Activated CD4-positive, alpha-beta T cell treated with anti-CD3 and anti-CD28 coated beads, Interleukin-2, amount 10 ng/mL, durations not matched to agents 7 days and 5 days (primary cell): ENCODE measurements at places on chromosomes 11 and 22. TPM values are rescaled to one million over a fixed set of nuclear protein-coding genes. Genes with fewer than 3 reads are reported as not detected.
A peak's percentile ranks its signal among the peaks of the same experiment; 100 is the strongest.

Gene TBX10
- not detected for total RNA-seq

GRCh38 chr11:47215366-47215910 is 664 bp downstream of the DDB2 start:
- no peak for DNase-seq
- peaks cover 33% of the 10 kb centered on the region for H3K36me3 ChIP-seq
- peak overlapping the region; percentile 100 for H3K27ac ChIP-seq

Gene OR8D4
- total RNA-seq, result not detected

- H3K27ac ChIP-seq, result no peak overlapping the region
- H3K4me1 ChIP-seq, result peaks cover 4% of the 10 kb centered on the region
- no peaks in the 10 kb centered on the region for H3K27me3 ChIP-seq
- H3K36me3 ChIP-seq, result peaks cover 30% of the 10 kb centered on the region
- H3K4me3 ChIP-seq, result no peak overlapping the region
Measured at GRCh38 chr11:67195971-67196456, 70.3 kb upstream of the GRK2 start.

Gene PLA2G6
- 72.0 TPM for total RNA-seq

DNA sequence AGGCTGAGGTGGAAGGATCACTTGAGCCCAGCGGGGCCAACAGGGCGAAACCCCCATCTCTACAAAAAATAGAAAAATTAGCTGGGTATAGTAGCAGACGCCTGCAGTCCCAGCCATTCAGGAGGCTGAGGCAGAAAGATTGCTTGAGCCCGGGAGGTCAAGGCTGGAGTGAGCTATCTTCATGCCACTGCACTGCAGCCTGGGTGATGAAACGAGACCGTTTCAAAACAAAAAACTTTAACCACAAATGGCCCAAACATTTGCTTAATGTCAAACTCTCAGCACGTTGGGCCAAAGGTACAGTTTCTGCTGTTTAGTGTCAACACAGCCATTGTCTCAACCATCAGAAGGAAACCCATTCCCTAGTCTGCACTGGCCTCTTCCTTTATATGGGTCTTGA is 69.2 kb upstream of the TTC12 start:
- DNase-seq, result no peak
- H3K4me3 ChIP-seq, result no peak overlapping the region
- no peak overlapping the region for H3K27ac ChIP-seq
- H3K27me3 ChIP-seq, result peaks cover 33% of the 10 kb centered on the region

DNA sequence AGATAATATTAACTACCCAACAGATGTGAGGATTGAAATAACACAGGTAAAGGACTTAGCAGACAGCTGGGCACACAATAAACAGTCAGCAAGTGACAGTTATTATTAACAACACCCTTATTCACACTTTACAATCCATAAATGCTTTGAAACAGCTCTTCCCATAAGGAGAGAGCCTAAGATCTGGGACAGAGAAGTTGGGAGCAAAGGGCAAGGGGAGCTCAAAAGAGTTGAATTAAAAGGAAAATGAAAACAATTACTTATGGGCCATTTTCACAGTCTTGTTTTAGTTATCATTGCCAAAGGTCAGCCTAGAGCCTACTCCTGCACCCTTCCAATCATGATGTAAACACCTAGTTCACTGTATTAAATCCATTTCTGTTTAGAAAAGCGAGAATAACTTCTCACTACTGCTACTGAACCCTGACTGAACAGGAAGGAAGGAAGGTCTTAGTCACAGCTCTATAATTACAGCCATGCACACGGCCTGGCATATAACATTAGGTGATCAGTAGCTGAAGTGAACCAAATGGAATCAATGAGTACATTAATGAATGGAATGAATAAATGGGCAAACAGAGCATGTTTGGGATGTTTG is 111.3 kb downstream of the PLEKHA7 start:
- no peaks in the 10 kb centered on the region for H3K27me3 ChIP-seq
- H3K4me3 ChIP-seq, result no peak overlapping the region
- peaks cover 28% of the 10 kb centered on the region for H3K4me1 ChIP-seq

GRCh38 chr11:85758480-85759039 is 52.4 kb downstream of the SYTL2 start:
- H3K4me3 ChIP-seq, result no peak overlapping the region
- DNase-seq, result no peak
- H3K27me3 ChIP-seq, result no peaks in the 10 kb centered on the region

GRCh38 chr11:44031549-44031948 is 16.2 kb upstream of the ACCSL start:
- H3K36me3 ChIP-seq, result no peaks in the 10 kb centered on the region
- H3K4me1 ChIP-seq, result no peaks in the 10 kb centered on the region
- DNase-seq, result no peak
- H3K27ac ChIP-seq, result no peak overlapping the region

Gene CLDN5
- 0.40 TPM for total RNA-seq

DNA sequence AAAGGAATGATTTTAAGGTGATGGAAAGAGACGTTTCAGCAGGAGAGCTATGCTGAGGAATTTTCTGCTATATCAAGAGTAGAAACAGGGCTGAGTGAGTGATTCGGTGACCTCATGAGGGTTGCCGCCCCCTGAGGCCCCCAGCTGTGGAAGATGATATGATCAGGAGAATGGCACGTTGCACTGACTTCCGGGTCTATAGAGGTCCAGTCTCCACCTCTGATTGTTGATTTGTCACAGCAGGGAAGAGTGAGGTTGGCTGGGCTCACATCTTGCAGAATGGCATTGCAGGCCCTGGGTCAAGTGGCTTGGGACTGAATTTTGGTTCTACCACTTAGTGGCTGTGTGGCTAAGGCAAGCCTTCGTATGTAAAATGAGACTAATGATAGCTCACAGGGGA is 205.1 kb downstream of the SNX19 start:
- H3K27me3 ChIP-seq, result no peaks in the 10 kb centered on the region
- no peaks in the 10 kb centered on the region for H3K4me1 ChIP-seq
- no peak overlapping the region for H3K27ac ChIP-seq
- H3K4me3 ChIP-seq, result no peak overlapping the region

- no peaks in the 10 kb centered on the region for H3K27me3 ChIP-seq
- no peak for DNase-seq
- peaks cover 26% of the 10 kb centered on the region for H3K4me1 ChIP-seq
- peak overlapping the region; percentile 95 for H3K4me3 ChIP-seq
- peak overlapping the region; percentile 92 for H3K27ac ChIP-seq
Measured at GRCh38 chr11:62804310-62805075, 747 bp downstream of the NXF1 start.

Gene CNIH2
- 2.5 TPM for total RNA-seq

DNA sequence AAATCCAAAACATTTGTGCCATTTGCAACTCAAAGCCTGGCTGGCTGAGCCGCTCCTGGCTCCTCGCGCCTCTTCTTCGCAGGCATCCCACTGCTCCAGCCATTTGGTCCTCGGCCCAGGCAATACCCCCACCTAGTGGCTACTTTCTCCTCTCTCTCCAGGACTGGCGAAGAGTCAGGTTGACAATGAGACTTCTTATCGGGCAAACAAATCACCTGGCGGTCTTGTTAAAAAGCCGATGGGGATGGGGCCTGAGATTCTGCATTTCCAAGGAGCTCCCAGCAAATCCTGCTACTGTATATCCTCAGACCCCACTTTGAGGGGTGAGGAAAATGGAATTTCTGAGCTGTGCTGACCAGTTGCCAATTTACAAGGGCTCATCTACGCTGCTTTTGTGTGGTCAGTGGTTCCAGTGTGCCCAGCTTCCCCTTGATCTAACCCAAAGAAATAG is 89.0 kb downstream of the ISX start:
- no peaks in the 10 kb centered on the region for H3K36me3 ChIP-seq
- no peaks in the 10 kb centered on the region for H3K4me1 ChIP-seq
- H3K27ac ChIP-seq, result no peak overlapping the region
- peak; percentile 28 for DNase-seq
- peaks cover 10% of the 10 kb centered on the region for H3K27me3 ChIP-seq
- H3K4me3 ChIP-seq, result no peak overlapping the region

Gene BIK
- total RNA-seq, result 1.4 TPM

- DNase-seq, result no peak
- H3K27ac ChIP-seq, result no peak overlapping the region
- peaks cover 26% of the 10 kb centered on the region for H3K36me3 ChIP-seq
- peaks cover 57% of the 10 kb centered on the region for H3K4me1 ChIP-seq
- H3K4me3 ChIP-seq, result no peak overlapping the region
Measured at GRCh38 chr22:30198152-30198825, 48.3 kb downstream of the LIF start.

- peaks cover 20% of the 10 kb centered on the region for H3K4me1 ChIP-seq
- H3K36me3 ChIP-seq, result no peaks in the 10 kb centered on the region
- no peak for DNase-seq
- H3K27me3 ChIP-seq, result peaks cover 16% of the 10 kb centered on the region
- no peak overlapping the region for H3K27ac ChIP-seq
- H3K4me3 ChIP-seq, result no peak overlapping the region
Measured at GRCh38 chr22:39209756-39210155, 35.0 kb downstream of the PDGFB start.

DNA sequence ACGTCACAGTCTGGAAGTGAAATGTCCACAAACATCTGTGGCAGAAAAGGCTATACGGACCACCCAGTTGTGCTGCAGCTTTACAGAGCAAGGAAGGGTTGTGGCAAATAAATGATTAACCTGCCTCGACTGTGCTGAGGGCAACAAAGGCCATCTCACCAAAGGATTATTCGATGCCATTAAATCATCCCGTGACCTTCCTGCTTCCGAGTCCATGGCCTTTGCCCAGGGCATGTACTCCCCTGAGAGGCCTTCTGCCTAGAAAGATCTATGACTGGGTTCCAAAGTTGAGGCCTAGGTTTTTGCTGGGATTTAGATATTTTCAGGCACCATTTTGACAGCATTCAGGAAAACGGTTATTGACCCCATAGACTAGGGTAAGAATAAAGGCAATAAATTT is 9.2 kb downstream of the CDPF1 start:
- no peak overlapping the region for H3K27ac ChIP-seq
- no peaks in the 10 kb centered on the region for H3K27me3 ChIP-seq
- H3K4me3 ChIP-seq, result no peak overlapping the region
- peaks cover 15% of the 10 kb centered on the region for H3K36me3 ChIP-seq
- H3K4me1 ChIP-seq, result peaks cover 22% of the 10 kb centered on the region

Gene C11orf42
- not detected for total RNA-seq

GRCh38 chr11:67522844-67523555 is at the start of gene CABP2:
CABP2 (minus strand) TSS chr11:67523446; CDS start chr11:67523326, 120 bp downstream.
- no peak within 1 kb of the TSS for H3K4me3 ChIP-seq
- H3K36me3 ChIP-seq, result no peaks in the 10 kb centered on the region
- H3K4me1 ChIP-seq, result no peaks in the 10 kb centered on the region

Gene ZNF70
- 1.9 TPM for total RNA-seq

DNA sequence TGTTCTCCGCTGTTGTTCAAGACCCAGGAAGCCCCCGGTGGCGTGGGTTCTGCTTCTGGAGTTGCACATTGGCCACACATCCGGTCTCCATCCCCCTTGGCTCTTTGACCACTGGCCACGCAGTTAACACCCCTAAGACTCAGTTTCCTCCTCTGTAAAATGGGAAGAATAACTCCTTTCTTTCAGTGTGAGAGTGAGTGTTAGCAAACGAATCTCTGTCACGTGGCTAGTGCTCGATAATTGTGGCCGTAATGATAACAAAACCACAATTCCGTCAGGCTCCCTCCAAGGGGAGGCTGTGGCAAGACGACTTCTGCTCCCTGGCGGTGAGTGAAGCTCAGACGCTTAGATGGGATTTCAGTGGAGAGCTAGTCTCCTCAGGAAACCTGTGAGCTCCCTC is 315.2 kb upstream of the B3GAT1 start:
- no peaks in the 10 kb centered on the region for H3K36me3 ChIP-seq
- H3K27ac ChIP-seq, result no peak overlapping the region

- no peak for DNase-seq
- no peaks in the 10 kb centered on the region for H3K36me3 ChIP-seq
- H3K27ac ChIP-seq, result no peak overlapping the region
- no peaks in the 10 kb centered on the region for H3K4me1 ChIP-seq
- H3K4me3 ChIP-seq, result no peak overlapping the region
- H3K27me3 ChIP-seq, result no peaks in the 10 kb centered on the region
Measured at GRCh38 chr11:21769188-21769587, 423.7 kb upstream of the ANO5 start.

Gene CD6
- 368 TPM for total RNA-seq

Gene FGF3
- total RNA-seq, result not detected

DNA sequence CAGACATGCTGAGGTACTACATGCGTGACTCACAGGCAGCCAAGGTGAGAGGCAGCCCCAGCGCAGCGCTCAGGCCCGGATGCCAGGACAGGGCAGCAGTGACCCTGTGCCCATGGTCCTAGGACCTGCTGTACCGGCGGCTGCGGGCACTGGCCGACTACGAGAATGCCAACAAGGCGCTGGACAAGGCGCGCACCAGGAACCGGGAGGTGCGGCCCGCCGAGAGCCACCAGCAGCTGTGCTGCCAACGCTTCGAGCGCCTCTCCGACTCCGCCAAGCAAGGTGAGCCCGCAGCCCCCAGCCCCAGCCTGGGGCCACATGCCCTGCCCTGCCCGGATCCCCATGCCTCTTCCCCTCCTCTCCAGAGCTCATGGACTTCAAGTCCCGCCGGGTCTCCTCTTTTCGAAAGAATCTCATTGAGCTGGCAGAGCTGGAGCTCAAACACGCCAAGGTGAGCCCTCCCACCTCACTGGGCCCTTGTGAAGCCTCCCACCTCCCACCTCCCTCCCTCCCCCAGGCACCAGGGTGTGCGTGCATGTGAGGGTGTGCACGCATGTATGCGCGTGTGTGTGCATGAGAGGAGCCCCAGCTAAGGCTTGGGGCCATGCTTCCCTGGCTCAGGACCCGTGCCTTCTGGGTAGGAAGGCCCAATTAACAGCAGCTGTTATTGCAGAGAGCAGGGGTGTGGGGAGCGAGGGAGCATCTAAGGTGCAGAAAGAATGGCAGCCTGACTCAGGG is 5.3 kb downstream of the CFL1 start:
- H3K4me1 ChIP-seq, result peaks cover 34% of the 10 kb centered on the region
- H3K27ac ChIP-seq, result no peak overlapping the region
- no peaks in the 10 kb centered on the region for H3K27me3 ChIP-seq
- H3K4me3 ChIP-seq, result no peak overlapping the region
- DNase-seq, result no peak

- no peaks in the 10 kb centered on the region for H3K27me3 ChIP-seq
- no peak overlapping the region for H3K4me3 ChIP-seq
- H3K27ac ChIP-seq, result no peak overlapping the region
- H3K36me3 ChIP-seq, result no peaks in the 10 kb centered on the region
- H3K4me1 ChIP-seq, result no peaks in the 10 kb centered on the region
- no peak for DNase-seq
Measured at GRCh38 chr11:106728379-106728778, 289.9 kb downstream of the GUCY1A2 start.

DNA sequence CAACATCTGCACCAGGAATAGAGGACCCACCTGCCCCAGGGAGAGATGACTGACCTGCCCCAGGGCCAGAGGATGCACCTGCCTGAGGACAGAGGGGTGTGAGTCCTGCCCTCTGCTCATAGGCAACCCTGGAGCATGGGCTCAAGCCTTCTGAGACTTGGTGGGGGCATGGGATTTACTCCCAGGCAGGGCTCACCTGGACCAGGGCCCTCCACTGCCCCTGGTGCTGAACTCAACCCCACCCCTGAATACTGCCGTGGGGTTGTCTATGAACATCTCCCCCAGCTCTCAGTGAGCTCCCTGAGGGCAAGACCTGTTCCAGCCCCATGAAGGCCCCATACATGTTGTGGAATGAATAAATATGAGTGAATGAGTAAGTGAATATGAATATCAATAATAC is 33.8 kb upstream of the MUC5AC start:
- H3K4me3 ChIP-seq, result no peak overlapping the region
- H3K27me3 ChIP-seq, result no peaks in the 10 kb centered on the region
- peaks cover 1% of the 10 kb centered on the region for H3K36me3 ChIP-seq
- H3K4me1 ChIP-seq, result no peaks in the 10 kb centered on the region

GRCh38 chr11:14240221-14240620 is 118.8 kb downstream of the RRAS2 start:
- no peak overlapping the region for H3K27ac ChIP-seq
- no peaks in the 10 kb centered on the region for H3K27me3 ChIP-seq
- H3K4me1 ChIP-seq, result peaks cover 3% of the 10 kb centered on the region
- no peak overlapping the region for H3K4me3 ChIP-seq
- no peak for DNase-seq
